ENCODE measurements at places on chromosomes 3 and 15.

DNA sequence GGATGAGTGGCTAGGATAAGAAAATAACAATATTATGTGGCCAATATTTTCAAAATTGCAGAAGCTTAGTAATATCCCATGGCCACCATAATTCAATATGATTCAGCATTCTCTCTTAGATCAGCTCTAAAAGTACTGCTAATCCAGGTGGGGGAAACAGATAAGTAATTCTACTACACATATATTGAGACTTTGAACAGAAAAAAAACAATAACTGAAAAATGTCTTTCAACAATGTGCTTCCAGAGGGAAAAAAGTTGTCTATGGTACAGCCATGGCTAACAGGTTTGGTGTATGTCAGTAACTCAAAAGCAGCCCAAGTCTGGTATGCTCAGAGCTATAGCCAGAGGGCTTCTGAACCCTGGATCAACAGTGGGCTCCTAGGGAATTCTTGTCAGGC lies 42.4 kb upstream of the PPIB start:
- DNase-seq = no peak

DNA sequence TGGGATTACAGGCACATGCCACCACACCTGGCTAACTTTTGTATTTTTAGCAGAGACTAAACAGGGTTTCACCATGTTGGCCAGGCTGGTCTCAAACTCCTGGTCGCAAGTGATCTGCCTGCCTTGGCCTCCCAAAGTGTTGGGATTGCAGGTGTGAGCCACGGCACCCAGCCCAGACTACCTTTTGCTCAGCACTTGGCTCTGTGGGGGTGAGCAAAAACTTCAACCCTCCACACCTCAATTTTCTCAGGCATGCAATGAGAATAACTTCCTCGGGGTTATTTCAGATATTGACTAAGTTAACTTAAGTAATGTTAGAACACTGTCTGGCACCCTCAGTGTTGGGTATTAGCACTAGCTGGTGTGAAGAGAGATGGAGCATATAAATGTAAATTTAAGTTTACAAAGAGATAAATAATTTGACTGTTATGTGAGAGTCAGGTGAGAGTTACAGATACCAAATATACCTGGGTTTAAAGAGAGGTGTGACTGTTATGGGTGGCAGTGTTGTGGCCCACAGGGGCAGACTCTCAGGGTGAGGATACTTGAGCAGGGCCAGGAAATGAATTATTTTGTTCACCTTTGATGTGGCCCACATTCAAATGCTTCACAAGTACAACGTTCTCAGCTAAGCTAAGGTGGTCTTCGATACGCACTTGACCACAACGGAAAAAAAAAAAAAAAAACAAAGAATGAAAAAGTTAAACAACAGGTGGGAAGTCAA lies 29.0 kb downstream of the CPOX start:
- peak; percentile 63 for DNase-seq

DNA sequence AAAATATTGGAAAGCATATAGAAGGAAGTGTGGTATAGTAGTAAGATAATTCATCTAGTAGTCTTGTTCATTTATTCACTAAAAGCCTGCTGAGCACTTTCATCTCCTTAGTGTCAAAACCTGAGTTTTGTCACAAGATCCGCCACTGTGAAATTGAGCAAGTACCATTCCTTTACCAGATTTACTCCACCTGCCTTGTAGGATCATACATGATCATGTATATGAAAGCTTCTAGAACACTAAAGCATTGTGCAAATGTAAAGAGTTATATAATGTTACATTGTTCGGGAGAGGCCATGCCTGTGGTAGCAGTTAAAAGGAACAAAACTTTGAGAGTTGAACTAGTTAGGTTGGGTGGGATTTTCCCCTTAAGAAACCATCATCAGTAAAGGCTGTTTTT lies 35.0 kb downstream of the UBE2E2 start:
- DNase-seq = no peak

GRCh38 chr3:127655641-127656040 lies 17.1 kb upstream of the ABTB1 start:
- no peak for DNase-seq

Measured in activated gamma-delta T cell treated with Interleukin-2 at 50 U/mL for 16 hours (primary cell).